ENCODE measurements at places on chromosomes 2 and 18.

DNA sequence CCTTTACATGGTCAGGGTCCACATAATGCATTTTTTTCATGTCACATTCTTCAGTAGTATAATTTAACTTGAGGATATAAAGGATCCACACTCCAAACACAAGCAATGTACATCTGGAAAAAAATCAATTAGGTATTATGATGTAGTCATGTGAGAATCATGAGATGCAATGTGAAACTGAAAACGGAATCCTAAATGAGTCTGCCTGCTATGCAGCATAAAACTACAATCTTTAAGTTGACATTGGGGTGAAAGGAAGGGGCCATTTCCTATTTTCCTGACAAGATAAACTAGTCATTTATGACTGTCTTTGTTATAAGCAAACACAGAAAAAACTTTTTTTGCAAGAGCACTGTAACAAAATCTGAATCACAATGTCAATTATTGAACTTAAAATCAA, 27.6 kb downstream of the ST3GAL5 start:
- no peak for DNase-seq

DNA sequence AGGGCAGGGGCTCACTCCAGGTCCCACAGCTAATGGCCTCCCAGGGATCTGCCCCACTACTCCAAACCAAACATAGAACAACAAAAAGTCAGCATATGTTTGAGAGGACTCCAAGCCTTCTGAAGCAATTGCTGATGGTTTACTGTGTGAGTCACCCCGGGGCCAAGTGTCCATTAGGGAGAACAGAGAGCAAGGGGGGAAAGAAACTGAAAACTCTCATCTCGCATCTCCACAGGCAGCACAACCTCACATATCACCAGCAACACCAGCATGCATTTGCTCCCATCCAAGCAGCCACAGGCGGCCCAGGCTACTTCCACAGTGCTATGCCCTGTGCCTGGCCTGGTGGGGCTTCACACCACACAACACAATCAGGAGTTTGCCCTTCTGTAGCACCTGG, 39.1 kb downstream of the CYRIA start:
- DNase-seq, result peak; percentile 81

DNA sequence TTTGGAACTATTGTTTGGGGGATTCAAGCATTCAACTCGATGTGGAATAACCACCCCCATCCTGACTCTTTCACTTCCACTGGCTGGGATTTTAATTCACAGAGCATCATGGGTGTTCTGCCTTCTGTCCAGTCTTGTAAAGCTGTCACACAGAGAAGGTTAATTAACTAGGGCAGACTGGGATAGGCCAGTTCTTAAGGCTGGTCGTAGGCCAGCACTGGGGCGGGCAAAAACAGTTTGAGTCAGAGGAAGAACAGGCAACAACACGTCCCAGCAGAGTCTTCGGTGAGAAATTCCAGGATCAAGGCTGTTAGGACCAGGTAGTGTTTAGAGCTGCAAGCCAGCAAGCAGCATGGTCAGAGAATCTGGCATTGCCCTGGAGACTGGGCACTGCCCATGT, 4.0 kb upstream of the RNF152 start:
- no peak for DNase-seq

DNA sequence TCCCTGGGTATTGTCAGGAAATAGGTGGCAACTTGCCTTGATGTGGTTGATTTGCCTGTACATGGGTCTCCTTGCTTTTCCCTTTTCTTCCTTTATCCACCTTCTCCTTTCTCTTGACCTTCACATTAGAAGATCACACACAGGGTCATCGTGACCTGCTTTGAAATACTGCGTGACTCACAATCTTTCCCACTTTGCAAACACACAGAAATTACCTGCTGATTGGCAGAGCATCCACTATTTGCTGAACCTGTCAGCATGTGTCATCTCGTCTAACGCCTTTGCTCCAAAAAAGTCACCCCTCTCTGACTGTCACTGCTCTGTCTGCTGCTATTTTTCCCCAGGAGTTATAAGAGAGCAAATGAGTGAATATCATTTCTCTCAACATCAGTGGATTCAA, 60.8 kb downstream of the MYO3B start:
- no peak for DNase-seq

- DNase-seq, result no peak
These were observed 299.5 kb downstream of the SRBD1 start for GRCh38 chr2:45311559-45311958.

- DNase-seq, result no peak
These were observed 41.3 kb downstream of the PTPN2 start for GRCh38 chr18:12842459-12843380.

DNA sequence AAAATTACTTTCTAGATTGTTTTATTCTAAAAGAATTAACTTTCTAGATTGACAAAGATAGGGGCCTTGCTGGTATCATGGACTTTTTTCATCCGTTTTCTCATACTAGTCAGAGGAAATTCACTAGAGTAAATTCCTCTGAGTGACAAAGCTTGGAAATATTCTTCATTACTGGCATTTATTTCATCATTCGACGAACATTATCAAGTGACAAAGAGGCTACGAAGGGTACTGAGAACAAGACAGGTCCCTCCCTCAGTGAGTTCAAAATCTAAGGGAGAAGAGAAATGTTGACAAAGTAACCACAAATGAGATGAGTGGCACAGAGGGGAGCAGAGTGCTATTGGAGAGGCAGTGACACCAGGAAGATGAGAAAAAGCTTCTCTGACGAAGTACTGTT, 4.3 kb downstream of the EPG5 start:
- DNase-seq, result no peak

DNA sequence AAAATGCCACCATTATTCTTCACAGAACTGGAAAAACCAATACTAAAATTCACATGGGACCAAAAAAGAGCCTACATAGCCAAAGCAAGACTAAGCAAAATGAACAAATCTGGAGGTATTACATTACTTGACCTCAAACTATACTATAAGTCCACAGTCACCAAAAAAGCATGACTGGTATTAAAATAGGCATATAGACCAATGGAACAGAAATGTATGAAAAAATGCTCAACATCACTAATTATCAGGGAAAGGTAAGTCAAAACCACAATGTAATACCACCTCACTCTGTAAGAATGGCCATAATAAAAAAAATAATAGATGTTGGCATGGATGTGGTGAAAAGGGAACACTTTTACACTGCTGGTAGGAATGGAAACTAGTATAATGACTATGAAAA, 158.6 kb downstream of the CDH2 start:
- DNase-seq, result no peak

DNA sequence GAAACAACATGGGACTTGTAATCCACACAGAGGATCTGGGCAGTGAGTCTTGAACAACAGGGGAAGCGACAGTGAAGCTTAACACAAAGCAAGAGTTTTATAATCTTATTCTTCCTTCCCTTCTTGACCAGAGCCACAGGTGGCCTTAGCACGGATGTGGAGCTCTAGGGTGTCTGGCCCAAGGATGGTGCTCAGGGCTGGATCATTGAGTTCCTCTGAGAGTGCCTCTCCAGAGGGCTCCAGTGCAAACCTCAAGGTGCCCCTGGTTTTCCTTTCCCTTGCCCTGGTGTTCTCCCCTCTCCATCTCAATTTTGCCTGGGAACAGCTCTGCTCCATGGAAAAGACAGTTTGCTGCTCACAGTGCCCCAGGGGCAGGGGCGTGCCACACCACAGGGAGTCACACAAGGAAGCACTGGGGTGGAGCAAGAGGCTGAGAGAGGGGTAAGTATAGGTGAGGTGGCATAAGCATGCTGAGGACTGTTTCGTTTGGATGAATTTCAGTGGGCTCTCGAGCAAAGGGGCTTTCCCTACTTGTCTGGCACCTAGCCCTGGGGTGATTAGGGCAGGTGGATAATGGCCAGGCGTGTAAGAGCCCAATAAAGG, 88.6 kb upstream of the B3GNT7 start:
- no peak for DNase-seq

DNA sequence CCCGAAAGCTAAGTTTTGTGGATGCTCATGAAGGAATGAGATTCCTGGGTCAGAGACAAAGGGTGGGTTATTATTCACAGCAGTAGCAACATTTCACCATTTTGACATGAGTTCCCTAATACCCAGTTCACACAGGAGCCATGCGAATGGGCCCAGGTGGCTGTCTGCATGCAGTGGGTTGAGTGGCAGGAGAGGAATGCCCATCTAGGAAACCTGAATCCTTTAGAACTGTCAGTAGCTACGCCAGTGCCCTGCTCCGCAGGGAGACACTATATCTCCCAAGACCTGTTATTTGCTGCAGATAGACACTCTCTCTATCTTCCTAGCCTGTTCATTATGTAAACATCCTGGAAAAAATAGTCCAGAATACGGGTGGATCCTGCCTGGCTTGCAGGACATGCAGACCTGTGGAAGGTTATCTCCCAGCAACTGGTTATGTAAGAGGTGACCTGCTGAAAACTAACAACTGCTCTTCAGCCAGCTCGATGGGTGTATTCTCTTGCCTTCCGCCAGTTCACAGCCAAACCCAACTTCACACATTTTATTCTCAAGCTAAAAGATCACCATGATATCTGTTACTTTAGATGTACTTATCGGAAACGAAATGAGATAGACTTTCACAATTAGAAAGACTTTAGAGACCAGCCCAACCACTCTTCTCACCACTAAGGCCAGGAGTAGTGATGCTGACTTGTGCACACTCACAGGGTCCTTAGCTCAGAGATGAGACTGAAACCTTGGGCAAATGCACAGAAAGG, 59.1 kb downstream of the MBP start:
- DNase-seq, result no peak

GRCh38 chr2:210546424-210547208, 9.8 kb upstream of the CPS1 start:
- no peak for DNase-seq

DNA sequence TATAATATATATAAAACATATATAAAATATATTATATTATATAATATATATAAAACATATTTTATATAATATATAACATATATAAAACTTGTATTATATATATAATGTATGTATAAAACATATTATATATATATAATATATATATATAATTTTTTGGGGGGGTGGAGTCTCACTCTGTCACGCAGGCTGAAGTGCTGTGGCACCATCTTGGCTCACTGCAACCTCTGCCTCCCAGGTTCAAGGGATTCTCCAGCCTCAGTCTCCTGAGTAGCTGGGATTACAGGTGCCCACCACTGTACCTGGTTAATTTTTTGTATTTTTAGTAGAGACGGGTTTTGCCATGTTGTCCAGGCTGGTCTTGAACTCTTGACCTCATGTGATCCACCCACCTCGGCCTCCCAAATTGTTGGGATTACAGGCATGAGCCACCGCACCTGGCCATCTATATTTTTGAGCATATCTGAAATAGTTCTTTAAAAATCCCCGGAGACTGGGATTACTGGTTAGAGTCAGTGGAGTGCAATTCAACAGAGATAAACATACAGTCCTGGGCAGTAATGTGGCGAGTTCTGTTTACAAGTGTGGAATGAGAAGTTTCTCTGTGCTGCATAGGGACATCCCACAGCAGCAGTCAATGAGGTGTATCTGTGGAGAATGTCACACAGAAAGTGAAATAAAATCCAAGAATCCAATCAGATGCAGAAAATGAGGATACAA, 208.4 kb downstream of the MYCN start:
- DNase-seq, result no peak

- no peak for DNase-seq
These were observed 34.4 kb upstream of the LYPD6 start for GRCh38 chr2:149296031-149296430.

- no peak for DNase-seq
These were observed 85.4 kb downstream of the MAP3K20 start for GRCh38 chr2:173161040-173161439.

DNA sequence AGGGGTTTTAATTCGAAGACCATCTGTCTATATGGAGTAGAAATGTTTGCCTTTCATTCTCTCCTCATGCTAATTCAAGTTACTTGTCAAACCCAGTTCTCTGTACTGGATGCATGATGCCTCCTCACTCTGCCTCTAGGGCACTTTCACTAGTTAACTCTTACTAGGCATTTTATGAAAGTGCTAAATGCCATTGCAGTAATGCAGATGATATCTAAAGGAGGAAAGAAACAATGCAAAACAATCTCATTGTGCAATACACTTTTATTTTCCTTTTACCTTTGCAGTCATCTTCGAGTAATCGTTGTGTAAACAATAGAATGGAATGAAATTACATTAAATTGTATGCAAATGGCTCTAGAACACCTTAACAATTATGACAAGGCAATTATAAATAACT, 293.6 kb downstream of the STK39 start:
- DNase-seq, result no peak

GRCh38 chr18:65380986-65381385, 369.8 kb upstream of the CDH7 start:
- no peak for DNase-seq

GRCh38 chr18:11108947-11109346, 40.4 kb downstream of the PIEZO2 start:
- no peak for DNase-seq

- no peak for DNase-seq
These were observed 153.5 kb downstream of the MYCN start for GRCh38 chr2:16093639-16094529.

- peak; percentile 75 for DNase-seq
These were observed 39.7 kb downstream of the C2orf76 start for GRCh38 chr2:119326938-119327337.

GRCh38 chr2:14790041-14790640, 157.6 kb downstream of the LRATD1 start:
- no peak for DNase-seq

- no peak for DNase-seq
These were observed at the start of gene REG3G for GRCh38 chr2:79025421-79025820. Gene REG3G, plus strand, starts transcription at chr2:79025702. Its CDS starts 392 bp downstream, at chr2:79026094.

DNA sequence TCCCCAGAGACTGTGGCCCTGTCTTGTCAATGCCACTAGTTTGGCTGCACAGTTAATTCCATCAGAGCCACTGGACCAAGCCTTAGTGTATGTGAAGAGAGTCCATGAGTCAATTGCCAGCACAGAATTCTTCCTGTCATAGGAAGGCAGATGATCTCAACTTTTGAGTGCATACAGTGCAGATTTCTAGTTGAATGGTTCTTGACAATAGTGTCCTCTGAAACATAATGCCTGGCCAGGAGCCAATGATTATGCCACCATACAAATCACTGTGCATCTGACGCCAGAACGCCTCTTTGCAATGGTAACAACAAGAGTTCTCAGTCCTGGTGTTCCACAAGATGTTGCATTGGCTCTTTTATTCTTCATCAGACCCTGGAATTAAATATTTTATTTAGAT, 7.1 kb downstream of the NEUROD1 start:
- no peak for DNase-seq

- DNase-seq, result no peak
These were observed 242.9 kb downstream of the ARL6IP6 start for GRCh38 chr2:152961351-152961750.

GRCh38 chr2:63553049-63553448, 35.2 kb downstream of the WDPCP start:
- DNase-seq, result no peak

- DNase-seq, result no peak
These were observed 8.3 kb downstream of the TRIM54 start for GRCh38 chr2:27290549-27290948.

- no peak for DNase-seq
These were observed 825.8 kb downstream of the DCC start for GRCh38 chr18:53165770-53166169.

GRCh38 chr18:49547701-49548100, 14.2 kb upstream of the LIPG start:
- peak; percentile 59 for DNase-seq

GRCh38 chr2:23546913-23547312, 161.9 kb downstream of the KLHL29 start:
- no peak for DNase-seq

- DNase-seq, result no peak
These were observed 45.0 kb downstream of the MBP start for GRCh38 chr18:77087393-77088141.
